ENCODE measurements at places on chromosomes 5 and 9.

GRCh38 chr5:16626696-16627264 lies 10.0 kb upstream of the RETREG1 start:
- no peak for DNase-seq

GRCh38 chr5:116088062-116088461 lies 3.2 kb downstream of the COMMD10 start:
- DNase-seq = no peak

GRCh38 chr9:93576258-93577077 lies at the start of gene PHF2:
Gene PHF2 (plus strand): TSS chr9:93576584. CDS start chr9:93576774, 190 bp downstream.
- no peak for DNase-seq

- no peak for DNase-seq
These were observed 9.4 kb downstream of the PRELID2 start for GRCh38 chr5:145825751-145826180.

Data from vagina (tissue), 2 donors.